ENCODE measurements at places on chromosomes 12 and 14. TPM values are rescaled to one million over a fixed set of nuclear protein-coding genes. Genes with fewer than 3 reads are reported as not detected.

IRAK3 gene
- 1.9 TPM for total RNA-seq

ABCC9 gene
- total RNA-seq = 0.23 TPM

ASPG gene
- not detected for total RNA-seq

DNA sequence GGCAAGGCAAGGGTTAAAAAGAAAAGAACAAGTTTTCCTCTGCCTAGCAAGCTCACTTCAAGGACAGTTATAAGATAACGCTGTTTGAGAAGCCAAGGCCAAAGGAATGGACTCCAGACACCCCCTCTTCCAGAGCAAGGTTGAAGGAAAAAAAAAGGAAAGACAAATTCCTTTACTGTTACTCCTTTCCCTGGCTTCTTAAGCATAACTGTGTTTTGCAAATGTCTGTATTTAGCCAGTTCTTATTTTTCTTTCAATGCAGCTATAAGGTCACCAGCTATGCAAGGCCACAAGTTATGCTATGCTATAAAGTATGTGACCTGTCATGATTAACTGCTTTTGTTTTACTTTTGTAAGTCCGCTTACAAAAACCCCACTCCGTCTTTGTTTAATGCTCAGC lies 26.6 kb downstream of the ZNF410 start:
- no peak for DNase-seq

DNA sequence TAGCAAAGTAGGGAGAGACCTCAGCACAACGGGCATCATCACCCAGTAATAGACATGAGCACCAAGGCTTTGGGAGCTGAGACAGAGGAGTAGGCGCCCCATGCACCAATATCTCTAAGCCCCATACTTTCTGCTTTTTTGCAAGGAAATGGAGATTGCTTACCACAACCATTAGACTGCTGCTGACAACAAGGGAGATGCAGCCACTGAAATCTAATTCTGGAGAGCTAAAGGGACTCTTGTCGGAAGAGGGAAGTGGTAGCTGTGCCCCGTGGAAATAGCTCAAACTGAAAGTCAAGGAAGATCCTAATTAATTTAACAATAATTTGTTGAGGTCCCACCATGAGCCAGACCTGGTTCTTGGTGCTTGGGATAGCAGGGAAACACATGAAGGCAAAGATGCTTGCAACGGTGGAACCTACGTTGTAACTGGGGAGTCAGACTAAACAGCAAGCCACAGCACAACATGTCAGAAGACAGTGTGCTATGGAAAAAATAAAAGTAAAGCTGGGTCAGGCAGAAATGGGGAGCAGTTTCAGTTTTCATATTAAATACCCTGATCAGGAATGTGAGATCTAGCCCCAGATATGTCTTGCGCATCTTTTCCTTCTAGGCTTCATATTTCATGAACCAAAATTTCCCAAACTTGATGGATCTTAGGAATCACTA lies 1131.0 kb downstream of the BCL11B start:
- DNase-seq = no peak

All from epithelial cell of proximal tubule (primary cell).